ENCODE measurements at places on chromosomes 2 and 18.

DNA sequence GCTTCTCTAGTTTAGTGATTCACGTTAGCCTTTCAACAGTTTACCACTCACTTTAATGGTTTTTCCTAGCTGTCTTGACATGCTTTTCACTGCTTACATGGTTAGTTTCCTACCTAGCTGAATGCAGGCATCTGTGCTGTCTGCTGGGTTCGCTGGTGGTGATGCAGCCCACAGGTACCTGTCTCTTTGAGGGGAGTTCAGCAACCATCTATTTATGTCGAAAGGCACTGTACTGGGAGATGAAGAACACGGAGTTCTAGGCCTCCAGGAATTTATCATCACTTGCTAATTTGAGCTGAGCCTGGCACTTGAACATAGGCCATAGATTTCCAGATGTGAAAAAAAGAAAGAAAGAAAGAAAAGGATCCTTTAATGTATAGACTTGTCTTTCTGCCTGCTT is 148.5 kb downstream of the NEDD4L start:
- no peak for DNase-seq

GRCh38 chr2:232518844-232519243 is 1.3 kb upstream of the PRSS56 start:
- DNase-seq = no peak

DNA sequence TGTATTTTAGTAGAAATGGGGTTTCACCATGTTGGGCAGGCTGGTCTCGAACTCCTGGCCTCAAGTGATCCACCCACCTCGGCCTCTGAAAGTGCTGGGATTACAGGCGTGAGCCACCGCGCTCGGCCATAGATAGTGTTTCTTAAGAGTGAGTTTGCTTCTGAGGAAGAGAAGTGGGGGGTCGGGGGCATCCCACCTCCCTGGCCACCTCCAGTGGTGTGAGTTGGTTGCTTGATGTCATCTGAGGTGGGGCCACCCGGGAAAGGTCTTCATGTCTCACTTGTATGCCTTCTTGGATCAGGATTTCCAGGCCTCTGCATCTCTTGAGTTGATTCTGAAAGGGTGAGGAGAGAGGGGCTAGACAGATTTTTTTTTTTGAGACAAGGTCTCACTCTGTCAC is 57.1 kb downstream of the AGAP1 start:
- DNase-seq = no peak

- DNase-seq = peak; percentile 11
Measured at GRCh38 chr2:134320930-134321329, 67.1 kb downstream of the MGAT5 start.

GRCh38 chr2:241443486-241444223 is 64.7 kb downstream of the STK25 start:
- DNase-seq = peak; percentile 86

DNA sequence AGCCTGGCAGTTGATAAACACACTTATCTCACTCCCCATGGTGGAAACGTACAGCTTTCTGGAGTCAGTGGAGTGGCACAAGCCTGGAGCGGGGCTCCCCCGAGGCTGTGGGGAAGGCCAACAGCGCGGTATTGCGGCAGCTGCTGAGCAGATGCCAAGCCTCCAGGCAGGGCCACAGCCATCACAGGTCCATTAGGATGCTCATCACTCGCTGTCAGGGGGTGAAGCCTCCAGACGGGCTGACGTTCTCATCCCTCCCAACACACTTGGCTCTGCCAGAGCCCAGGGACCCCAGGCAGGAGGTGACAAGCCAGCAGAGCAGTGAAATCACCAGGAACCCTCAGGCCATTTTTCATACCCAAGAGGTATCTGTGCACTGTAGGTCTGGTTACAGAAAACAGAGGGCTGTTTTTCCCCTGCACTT is 529.2 kb upstream of the KLHL29 start:
- no peak for DNase-seq

DNA sequence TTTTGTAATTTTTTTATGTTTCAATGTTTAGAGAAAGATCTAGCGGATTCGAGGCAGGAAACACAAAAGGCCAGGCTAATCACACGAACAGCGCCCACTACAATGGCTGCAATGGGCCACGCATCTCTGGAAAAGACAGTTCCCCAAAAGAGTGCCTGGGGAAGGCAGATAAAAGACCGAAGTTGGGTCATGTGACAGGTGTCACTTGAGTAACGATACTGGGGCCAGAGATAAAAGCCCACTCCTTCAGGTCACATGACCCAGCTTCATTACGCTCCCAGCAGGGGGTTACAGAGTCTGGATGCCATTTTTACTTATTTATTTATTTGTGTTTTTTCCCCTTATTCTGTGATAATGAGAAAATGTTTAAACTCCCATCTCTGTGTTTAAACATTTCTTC is 95.4 kb downstream of the CDK15 start:
- DNase-seq = no peak

- DNase-seq = no peak
Measured at GRCh38 chr2:68103709-68104055, 40.9 kb upstream of the C1D start.

DNA sequence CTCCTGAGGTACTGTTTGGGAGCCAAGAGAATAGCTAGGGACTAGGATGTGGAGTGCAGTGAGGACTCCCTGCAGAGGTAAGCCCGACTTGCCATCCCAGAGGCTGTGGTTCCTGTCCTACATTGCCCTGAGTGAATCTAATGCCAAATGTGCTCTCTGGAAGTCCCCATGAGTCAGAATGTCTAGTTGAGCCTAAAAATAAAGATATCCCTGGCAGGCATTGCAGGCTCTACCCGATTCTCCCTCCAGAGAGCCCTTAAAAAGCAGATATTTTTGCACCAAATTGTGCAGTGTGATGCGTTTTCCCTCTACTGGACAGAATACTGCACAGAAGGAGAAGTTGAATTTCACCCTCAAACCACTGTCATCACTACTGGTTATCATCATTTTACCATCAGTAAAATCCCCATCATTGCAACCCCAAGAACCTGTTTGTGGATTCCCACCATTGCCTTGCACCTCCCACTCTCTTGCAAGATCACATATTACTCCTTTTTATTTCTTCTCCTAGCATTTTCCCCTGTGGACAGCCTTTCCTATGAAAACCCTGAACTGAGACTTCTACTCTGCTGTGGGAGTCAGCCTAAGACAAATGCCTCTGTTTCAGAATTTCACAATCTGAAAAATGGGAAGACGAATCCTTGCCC is 98.0 kb downstream of the MARCHF4 start:
- DNase-seq = no peak

- DNase-seq = no peak
Measured at GRCh38 chr18:5693699-5694294, 150.0 kb upstream of the EPB41L3 start.

- no peak for DNase-seq
Measured at GRCh38 chr2:59779571-59779970, 773.9 kb downstream of the BCL11A start.

DNA sequence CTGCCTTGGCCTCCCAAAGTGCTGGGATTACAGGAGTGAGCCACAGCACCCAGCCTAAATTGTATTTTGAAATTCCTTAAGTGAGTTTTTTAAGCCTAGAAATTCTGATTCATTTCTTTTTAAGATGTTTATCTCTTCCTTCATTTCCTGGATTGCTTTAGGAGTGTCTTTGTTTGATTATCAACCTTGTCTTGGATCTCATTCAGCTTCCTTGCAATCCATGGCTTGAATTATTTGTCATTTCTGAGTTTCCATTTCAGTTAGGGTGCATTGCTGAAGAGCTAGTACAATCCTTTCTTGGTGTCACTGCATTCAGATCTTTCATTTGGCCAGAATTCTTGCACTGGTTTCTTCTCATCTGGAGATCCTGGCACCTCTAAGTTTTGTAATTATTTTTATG is 606.4 kb upstream of the ZNF804A start:
- no peak for DNase-seq

DNA sequence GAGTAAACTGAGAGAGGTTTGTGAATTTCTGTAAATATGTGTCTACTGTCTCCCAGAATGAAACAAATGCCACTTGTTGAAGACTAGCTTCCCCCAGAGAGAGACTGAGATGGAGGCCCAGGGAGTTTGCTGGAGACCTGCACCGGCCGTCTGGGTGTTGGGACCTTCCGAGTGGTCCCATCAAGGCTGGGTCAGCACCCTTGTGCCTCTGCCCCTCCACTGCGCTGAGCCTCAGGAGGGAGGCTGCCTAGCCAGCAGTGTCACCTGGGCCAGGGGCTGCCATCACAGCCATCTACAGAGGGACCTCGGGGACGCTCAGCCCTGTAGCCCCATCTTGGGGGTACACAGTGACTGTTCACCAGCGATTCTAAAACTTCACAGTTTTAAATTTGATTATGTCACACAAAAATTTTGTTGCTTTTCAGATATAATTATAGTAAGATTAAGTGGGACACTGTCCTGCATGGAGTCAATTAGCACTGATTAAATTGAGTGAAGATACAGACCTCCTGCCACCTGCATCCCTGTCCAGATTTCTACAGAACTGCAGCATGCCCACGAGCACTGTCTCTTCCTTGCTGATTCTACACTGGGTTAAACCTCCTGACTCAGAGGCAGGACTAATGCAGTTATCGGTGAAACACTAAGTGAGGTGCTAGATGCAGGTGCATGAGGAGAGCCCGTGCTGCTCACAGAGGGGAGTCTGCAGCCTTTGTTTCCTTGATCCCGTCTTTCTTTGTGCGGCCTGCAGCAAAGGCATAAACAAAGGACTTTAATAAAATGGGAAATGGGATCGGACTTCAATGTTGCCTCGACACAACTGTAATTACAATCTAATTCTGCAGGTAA is 50.5 kb downstream of the TMEM18 start:
- DNase-seq = no peak

DNA sequence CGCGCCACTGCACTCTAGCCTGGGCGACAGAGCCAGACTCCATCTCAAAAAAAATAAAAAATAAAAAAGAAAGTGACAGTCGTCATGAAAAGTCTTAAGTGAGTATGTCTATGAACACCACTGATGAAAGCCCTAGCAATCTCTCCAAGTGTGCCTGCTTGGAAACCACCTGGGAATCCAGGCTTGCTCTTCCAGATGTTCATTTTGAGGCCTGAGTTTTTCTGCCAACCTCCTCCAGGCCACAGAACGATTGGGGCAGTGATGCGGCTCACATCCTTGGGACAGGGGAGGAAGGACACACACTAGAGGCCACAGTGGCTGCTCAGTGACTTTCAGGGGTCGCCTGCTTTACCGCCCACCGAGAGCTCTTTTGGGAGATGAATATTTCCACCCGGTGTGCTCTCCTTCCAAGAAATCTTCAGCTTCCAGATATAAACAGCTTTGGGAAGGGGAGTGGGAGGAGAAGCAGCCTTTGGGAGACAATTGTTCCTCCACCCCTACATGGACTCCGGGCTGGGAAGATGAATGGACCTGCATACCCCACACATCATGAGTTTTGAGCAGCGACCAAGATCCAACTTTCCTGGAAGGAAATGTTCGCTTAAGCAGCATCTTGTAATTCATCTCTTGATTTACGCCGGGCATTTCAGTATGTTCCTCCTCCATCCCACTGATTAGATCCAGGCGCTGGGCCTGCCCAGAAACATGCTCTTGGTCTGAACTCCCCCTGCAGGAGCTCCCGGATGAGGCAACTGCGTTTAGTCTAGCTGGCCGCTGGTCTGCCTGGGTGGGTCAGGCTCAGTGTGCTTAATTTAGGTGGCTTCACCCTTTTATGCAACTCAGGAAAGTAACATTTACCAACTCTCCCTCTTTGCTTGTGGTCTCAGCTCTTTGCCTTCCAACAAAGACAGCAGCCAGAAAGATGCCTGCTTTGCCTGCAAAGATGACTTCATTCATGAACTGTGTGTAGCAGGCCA is 6.2 kb upstream of the ARMC9 start:
- DNase-seq = no peak

DNA sequence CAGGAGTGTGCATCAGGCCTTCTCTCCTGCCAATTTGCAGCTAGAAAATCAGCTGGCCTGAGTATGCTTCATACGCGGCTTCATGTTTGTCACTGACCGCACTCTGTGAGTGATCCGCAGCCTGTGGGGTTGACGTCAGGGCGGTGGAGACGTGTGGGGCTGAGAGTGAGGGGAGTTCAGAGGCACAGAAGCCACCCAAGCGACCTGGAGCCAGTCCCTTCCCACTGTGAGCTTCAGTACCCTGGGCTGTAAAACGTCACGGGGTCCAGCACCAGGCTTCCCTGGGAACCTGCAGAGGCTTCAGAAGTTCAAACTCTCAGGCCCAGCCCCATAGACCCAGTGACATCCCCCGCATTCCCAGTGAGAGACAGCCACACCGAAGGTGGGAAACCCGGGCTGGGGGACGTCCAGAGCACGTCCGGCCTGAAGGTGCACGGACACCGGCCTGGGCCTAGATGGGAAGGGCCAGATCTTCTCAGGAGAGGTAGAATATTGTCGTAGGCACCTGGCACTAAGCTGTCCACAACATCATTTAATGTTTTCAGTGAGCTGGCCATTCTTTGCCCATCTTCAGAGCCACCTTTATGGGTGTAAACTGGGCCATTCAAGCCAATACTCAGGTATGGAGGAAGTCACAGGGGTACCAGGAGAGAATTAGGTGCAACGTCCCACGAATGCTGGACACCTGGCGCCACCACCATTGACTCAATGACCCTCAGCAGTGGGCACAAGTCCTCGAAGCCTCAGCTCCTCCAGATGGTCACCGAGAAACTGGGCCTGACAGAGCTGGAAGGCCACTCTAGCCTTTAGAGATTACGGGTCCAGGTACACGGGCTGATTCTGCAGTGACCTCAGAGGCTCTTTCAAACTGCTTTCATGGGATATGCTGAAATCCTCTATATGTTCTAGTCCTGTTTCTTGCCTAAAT is 235.6 kb upstream of the MYT1L start:
- DNase-seq = no peak

DNA sequence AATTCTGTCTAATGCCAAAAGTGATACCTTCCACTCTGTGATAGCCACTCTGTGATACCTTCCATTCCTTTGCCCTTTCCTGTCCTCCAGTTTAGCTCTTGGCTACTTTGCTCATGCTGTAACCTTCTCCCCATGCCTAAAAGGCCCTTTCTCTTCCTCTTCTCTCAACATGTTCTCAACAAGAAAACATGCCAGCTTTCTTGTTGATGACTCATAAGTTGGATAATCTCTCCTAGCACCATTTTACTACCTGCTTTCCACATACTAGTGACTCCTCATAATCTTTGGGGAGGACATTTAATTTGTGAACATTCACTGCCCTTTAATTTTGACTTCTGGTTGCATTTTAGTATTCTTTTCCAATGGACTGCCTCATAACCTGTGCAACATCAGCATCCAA is 55.9 kb upstream of the NT5C1B start:
- no peak for DNase-seq

DNA sequence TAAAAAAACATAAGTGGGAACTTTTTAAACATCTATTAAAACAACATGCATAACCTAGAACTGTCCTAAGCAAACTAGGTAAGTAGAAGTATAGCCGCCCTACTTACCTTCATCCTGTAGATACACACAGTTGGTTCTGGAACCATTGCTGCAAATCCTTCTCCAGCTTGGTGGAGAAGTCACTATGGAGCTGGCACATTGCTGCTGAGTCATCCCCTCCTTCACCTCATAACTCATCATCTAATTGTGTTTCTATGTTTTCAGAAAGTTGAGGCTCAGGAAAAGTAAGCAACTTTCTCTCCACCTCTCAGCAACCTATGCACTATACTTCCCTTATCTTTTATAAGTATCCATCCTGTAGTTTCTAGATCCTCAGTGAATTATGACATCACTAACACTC is 269.8 kb upstream of the MMADHC start:
- DNase-seq = no peak

- no peak for DNase-seq
Measured at GRCh38 chr2:170090229-170090628, 87.7 kb upstream of the MYO3B start.
